ENCODE measurements at places on chromosomes 6 and 20.
A peak's percentile ranks its signal among the peaks of the same experiment; 100 is the strongest.

GRCh38 chr20:23358563-23358906 lies 3.4 kb upstream of the GZF1 start:
- H3K4me1 ChIP-seq: peaks cover 11% of the 10 kb centered on the region
- H3K4me3 ChIP-seq: peak overlapping the region; percentile 93
- H3K27me3 ChIP-seq: no peaks in the 10 kb centered on the region
- peak overlapping the region; percentile 94 for H3K27ac ChIP-seq
- no peak for DNase-seq

DNA sequence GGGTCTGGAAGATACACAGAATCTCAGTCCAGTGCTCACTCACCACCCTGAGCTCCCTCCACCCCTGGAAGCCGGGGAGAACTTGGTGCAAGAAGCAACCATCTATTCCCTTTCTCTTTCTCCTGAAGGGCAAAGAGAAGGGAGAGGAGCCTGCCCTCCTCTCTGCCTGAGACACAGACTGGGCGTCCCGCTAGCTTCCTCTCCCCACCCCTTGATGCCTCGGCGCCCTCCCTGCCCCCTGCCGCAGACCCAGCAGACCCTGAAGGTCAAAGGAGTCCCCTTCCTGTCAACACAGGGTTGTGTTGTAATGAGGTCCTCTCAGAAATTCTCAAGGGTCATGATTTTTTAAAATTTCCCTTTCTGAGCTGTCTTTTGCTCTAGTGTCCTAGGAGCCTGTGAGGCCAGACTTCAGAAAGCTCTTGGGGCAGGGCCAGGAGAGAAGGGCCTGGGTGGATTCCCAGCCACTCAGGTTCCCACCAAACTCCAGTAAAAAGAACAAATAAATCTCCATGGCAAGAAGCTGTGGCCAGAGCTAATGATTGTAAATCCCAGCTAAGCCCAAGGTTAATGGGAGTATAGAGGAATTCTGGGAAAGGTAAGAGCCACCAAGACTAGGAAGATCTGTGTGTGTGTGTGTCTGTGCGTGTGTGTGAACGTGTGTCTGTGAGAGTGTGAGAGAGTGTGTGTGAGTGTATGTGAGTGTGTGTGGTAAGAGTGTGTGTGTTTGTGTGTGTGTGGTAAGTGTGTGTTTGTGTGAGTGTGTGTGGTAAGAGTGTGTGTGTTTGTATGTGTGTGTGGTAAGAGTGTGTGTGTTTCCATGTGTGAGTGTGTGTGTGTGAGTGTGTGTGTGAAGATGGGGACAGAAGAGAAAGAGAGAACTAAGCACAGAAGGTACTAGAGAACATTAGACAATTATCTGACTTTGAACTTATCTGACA lies 1.1 kb upstream of the JPH2 start:
- peak overlapping the region; percentile 47 for H3K27ac ChIP-seq
- H3K4me1 ChIP-seq: peaks cover 14% of the 10 kb centered on the region
- peaks cover 11% of the 10 kb centered on the region for H3K36me3 ChIP-seq
- no peak for DNase-seq
- peaks cover 63% of the 10 kb centered on the region for H3K27me3 ChIP-seq

- no peak for DNase-seq
- peak overlapping the region; percentile 94 for H3K27ac ChIP-seq
- H3K4me3 ChIP-seq: peak overlapping the region; percentile 89
- no peaks in the 10 kb centered on the region for H3K36me3 ChIP-seq
- no peaks in the 10 kb centered on the region for H3K27me3 ChIP-seq
- peaks cover 30% of the 10 kb centered on the region for H3K4me1 ChIP-seq
These were observed 84.7 kb downstream of the UST start for GRCh38 chr6:148831531-148831930.

DNA sequence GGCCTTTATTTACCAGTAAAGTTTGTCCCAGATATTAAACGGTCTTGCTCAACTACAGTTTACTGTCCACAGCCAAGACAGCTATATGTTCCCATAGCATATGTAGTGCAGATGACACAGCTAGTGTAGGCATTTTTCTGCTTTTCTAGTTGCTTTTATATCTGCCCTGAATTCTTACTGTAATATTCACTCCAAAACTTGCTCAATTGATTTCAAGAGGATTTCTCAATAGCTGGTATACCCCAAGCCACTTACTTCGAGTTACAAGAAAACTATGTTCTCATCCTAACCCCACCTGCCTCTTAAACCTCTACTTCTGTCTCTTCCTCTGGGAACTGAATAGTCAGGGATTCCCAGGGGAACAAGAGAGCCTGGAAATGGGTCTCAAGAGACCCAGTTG lies 18.9 kb upstream of the ROS1 start:
- DNase-seq: no peak
- H3K27me3 ChIP-seq: peaks cover 75% of the 10 kb centered on the region
- H3K27ac ChIP-seq: no peak overlapping the region
- H3K36me3 ChIP-seq: no peaks in the 10 kb centered on the region
- H3K4me1 ChIP-seq: no peaks in the 10 kb centered on the region

DNA sequence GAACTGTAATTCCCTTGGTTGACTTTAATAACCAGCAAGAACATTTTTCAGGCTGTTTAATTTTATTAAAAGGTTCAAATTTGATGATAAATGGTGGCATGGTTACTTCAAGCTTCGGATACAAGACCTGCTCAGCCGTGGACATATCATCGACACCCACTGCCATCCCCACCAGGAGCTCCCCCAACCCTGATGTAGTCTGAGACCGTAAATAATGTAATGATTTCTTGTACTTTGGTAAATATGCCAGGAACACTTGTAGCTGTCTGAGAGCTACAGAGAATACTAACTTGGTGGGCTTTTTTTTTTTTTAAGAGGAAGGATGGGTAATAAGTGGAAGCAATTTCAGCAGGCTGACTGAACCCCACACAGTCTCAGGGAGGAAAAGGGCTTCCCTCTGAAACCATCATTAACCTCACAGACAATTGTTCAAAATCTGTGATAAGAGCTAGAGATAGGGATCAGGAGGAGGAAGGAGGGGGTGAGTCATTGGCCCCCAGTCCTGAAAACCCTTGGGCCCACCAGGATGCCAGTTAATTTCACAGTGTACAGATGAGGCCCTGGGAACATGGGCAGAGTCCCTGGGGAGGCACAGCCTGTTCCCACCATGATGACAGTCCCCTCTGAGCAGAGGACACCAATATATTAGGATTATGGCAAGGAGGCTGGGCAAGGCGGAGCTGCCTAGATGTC lies 56.0 kb downstream of the APCDD1L start:
- DNase-seq: no peak
- peak overlapping the region; percentile 67 for H3K27ac ChIP-seq
- H3K27me3 ChIP-seq: no peaks in the 10 kb centered on the region
- peaks cover 8% of the 10 kb centered on the region for H3K36me3 ChIP-seq
- H3K4me1 ChIP-seq: no peaks in the 10 kb centered on the region

DNA sequence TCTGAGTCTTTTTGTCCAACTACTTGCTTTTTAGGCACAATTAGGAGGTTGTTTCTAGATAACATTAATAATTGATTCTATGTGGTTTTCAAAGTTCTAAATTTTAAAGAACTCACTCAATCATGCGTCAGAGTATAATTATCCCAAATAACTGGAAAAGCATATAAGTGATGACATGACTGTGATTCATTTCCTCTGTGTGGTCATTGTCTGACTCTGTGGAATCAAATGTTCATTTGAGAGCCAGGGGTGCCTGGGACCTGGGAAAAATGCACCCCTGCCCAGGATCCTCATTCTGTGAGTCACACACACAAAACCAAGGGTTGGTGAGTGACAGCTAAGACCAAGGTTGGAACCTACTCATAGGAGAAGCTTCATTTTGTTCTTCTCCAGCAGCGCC lies 127.1 kb upstream of the MLIP start:
- H3K4me1 ChIP-seq: peaks cover 4% of the 10 kb centered on the region
- no peaks in the 10 kb centered on the region for H3K36me3 ChIP-seq
- no peak overlapping the region for H3K4me3 ChIP-seq
- H3K27ac ChIP-seq: no peak overlapping the region

DNA sequence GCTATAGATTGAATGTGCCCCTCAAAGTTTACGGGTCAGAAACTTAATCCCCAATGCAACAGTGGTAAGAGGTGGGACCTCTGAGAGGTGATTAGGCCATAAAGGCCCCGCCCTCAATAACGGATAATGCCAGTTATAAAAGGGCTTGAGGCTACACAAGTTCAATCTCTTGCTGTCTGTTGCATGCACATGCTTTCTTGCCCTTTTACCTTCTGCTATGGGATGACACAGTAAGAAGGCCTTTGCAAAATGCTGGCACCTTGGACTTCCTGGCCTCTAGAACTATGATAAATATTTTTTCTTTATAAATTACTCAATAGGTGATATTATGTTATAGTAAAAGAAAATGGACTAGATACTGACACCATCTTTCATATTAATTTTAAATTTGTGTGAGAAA lies 806.1 kb downstream of the TENT5A start:
- no peak overlapping the region for H3K4me3 ChIP-seq
- no peaks in the 10 kb centered on the region for H3K4me1 ChIP-seq
- H3K36me3 ChIP-seq: no peaks in the 10 kb centered on the region
- H3K27me3 ChIP-seq: no peaks in the 10 kb centered on the region
- DNase-seq: no peak
- H3K27ac ChIP-seq: no peak overlapping the region

DNA sequence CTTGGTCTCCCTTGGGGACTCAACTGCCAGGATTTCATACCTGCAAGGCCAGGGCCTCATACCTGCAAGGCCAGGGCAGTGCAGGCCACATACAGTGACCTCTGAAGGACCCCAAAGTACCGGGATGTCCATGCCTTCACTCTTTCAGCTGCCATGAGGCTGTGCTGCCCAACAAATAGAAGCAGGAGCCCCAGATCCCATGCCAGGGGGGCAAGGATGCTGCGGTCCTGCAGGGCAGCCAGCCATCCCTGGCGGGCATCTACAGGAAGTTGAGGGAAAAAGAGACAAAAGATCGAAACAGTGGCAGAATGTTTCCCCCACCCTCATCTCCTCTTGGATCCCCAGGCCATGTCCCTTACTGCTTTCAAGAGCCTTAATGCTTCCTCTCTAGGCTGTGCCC lies 799 bp downstream of the NRM start:
- peak overlapping the region; percentile 92 for H3K4me3 ChIP-seq
- no peaks in the 10 kb centered on the region for H3K27me3 ChIP-seq
- peak overlapping the region; percentile 97 for H3K27ac ChIP-seq
- DNase-seq: no peak
- peaks cover 14% of the 10 kb centered on the region for H3K36me3 ChIP-seq
- H3K4me1 ChIP-seq: peaks cover 42% of the 10 kb centered on the region

- H3K27ac ChIP-seq: peak overlapping the region; percentile 84
- H3K4me1 ChIP-seq: peaks cover 11% of the 10 kb centered on the region
- H3K4me3 ChIP-seq: peak overlapping the region; percentile 69
- peaks cover 53% of the 10 kb centered on the region for H3K27me3 ChIP-seq
- H3K36me3 ChIP-seq: peaks cover 2% of the 10 kb centered on the region
These were observed 264.9 kb downstream of the HIVEP2 start for GRCh38 chr6:142679907-142680700.

GRCh38 chr6:156659822-156660198 lies 117.4 kb upstream of the ARID1B start:
- H3K27ac ChIP-seq: no peak overlapping the region
- peaks cover 5% of the 10 kb centered on the region for H3K27me3 ChIP-seq
- H3K4me1 ChIP-seq: peaks cover 17% of the 10 kb centered on the region

GRCh38 chr6:151592449-151593159 lies 98.8 kb downstream of the CCDC170 start:
- H3K4me3 ChIP-seq: no peak overlapping the region
- DNase-seq: no peak
- H3K36me3 ChIP-seq: no peaks in the 10 kb centered on the region
- H3K4me1 ChIP-seq: peaks cover 2% of the 10 kb centered on the region
- H3K27me3 ChIP-seq: peaks cover 5% of the 10 kb centered on the region
- no peak overlapping the region for H3K27ac ChIP-seq

- no peak for DNase-seq
- peaks cover 10% of the 10 kb centered on the region for H3K4me1 ChIP-seq
- peaks cover 28% of the 10 kb centered on the region for H3K27me3 ChIP-seq
- no peaks in the 10 kb centered on the region for H3K36me3 ChIP-seq
- no peak overlapping the region for H3K27ac ChIP-seq
These were observed 23.9 kb downstream of the MAP7 start for GRCh38 chr6:136526196-136526930.

- H3K4me1 ChIP-seq: peaks cover 59% of the 10 kb centered on the region
- H3K27me3 ChIP-seq: no peaks in the 10 kb centered on the region
- H3K27ac ChIP-seq: peak overlapping the region; percentile 37
These were observed 2.6 kb upstream of the SIRPB1 start for GRCh38 chr20:1622450-1622849.
